ENCODE measurements at places on chromosomes 12 and 14.

DNA sequence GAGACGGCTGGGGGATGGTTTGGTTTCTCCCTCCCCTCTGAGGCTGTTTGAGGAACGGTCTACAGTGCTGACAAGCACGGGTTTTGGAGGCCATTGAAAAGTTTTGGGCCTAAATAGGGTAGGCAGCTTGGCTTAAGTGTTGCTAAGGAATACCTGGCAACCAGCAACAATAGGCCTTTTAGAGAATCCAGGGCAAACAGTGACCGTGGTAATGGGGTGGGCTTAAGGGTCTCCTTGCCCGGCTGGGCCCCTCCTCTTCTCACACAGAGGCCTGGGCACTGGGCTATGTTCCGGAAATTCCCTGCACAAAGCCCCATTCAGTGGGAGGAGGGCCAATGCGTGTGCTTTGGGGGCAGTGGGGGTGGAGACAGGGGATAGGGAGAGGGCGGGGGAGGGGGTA is 55.4 kb downstream of the ASCL1 start:
- no peak for DNase-seq

- DNase-seq: no peak
Observed at GRCh38 chr12:132065609-132066344, 78.3 kb downstream of the DDX51 start.

DNA sequence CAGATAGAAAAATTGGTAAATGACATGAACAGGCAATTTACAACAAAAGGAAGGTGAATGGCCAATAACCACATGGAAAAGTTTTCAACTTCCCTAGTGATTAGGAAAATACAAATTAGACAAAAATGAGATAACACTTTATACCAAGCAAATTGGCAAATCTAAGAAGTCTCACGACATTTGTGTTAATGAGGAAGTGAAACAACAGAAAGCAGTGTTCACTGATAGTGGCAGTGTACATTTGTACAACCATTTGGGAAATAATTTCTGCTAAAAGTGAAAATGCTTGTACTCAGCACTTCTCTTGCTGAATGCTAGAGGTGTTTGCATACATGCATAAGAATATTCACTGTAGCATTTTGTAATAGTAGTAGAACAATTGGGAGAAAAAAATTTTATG is 126.6 kb downstream of the LLPH start:
- DNase-seq: no peak

GRCh38 chr12:122830517-122831214 is 4.6 kb upstream of the HIP1R start:
- DNase-seq: peak; percentile 71

DNA sequence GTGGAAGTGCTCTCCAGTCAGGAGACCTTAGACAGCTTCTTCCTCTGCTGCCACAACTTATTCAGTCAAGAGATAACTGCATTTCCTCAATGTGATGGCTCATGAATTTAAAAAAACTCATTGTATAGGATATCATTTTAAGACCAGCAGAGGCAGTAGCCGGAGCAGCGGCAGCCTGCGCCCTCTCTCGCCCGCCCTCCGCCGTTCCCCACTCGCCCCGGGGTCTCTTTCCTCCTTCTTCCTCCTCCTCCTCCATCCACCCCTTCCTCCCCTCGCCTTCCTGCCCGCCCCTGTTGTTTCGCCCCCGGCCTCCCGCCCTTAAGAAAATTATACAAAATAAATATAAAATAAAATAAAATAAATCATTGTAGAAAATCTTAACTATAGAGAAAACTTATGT is 687.6 kb downstream of the FLRT2 start:
- DNase-seq: no peak

GRCh38 chr14:104332634-104333270 is 194.4 kb downstream of the KIF26A start:
- no peak for DNase-seq

DNA sequence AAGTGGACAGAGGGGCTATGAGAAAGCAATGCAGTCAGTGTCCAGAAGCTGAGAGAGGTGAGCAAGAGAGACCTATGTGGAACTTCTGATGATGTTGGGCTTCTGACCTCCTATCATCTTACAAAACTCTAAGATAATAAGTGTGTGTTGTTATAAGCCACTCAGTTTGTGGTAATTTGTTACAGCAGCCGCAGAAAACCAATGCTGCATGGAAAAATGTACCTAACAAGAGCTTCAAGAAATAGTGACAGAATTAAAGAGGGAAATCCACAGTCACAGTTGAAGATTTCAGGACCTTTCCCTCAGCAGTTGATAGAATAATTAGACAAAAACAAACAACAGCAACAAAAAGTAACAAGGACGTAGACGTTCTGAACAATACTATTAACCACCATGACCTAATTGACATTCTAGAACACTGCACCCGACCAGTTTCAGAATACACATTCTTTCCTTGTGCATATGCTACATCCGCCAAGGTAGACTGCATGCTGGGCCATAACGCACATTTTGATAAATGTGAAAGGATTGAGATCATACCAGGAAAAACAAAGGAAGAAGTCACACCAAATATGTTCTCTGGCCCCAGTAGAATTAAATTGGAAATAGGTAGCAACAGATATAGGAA is 1.8 kb upstream of the EVL start:
- DNase-seq: no peak

DNA sequence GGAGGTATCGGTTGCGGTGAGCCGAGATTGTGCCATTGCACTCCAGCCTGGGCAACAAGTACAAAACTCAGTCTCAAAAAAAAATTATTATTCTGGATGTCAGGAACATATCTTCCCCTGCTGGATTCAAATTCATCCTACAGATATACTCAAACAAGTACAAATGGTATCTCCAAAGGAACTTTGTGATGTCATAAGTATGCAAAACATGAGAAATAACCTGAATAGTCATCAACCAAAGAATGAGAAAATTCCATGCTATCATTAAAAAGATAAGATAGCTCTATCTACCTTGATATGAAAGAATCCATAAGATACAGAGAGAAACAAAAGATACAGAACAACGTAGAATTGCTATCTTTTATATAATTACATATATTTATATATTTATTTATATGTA is 67.7 kb downstream of the EEA1 start:
- DNase-seq: no peak

DNA sequence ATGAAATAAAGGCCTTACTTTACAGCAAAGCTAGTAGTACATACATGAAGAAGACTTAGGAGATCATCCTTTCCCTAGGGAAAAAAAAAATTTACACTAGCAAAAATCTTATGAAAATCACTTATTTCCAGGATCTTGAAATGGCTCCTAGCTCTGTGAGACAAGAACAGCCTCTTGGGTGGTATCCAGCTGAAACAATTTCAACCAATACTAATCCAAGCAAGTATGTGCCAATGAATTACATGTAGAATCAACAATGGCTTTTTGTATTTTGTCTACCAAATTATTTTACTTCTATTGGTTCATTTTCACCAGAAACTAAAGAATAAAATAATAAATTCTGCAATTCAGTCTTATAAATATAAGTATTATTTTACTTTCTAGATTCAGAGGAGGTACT is 2.7 kb upstream of the SLCO1A2 start:
- no peak for DNase-seq

DNA sequence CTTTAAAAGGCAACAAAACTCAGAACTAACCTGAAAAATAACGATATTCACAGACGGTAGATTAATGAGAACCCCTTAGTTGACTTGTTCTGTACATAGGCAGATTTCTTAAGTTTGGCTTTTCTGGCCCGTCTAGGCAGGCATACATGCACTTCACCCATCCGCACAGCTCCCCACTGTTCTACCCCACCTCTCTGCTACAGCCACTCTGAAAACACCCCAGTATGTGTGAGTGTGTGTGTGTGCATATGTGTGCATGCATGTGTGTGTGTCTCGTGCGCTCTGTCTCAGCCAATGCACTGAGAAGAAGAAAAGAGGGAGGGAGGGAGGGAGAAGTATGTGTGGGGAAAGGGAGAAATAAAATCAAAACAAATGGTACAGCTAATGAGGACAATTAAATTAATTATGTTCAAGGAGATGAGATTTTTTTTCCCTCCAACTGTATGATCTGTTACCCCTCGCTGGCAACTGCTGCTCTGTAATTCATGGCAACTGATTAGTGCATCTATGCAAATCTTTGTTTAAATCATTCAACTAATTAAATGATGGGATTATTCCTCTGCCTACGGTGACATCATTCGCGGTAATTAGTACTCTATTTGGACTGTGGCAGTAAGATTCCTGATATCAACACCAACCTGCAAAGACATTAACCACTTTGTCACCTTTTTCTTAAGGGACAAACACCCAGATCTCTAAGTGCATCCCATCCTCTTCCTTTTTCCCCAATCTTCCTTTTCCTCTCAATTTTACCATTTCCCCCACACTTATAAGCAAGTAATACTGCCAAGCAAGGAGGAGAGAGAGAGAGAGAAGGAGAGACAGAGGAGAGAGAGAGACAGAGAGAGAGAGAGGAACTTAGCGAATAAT is 2.2 kb upstream of the LMO3 start:
- no peak for DNase-seq

DNA sequence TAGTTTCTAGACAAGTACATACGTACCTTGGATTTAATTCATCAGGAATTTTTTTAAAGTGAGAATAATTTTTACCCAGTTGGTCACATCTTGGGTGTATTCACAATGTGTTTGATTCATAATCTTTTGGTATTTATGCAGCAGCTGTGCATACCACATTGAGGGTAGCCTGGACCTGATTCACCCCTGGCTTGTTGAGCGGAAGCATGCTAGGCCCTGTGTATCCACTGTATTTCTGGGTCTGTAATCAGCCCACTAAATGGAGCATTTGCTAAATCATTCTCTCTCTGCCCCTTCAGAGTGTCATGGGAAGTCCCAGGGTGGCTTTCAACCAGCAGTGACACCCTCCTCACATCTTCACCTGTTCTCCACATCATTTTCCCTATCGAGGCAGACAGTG is 203.8 kb upstream of the RGS6 start:
- peak; percentile 34 for DNase-seq

DNA sequence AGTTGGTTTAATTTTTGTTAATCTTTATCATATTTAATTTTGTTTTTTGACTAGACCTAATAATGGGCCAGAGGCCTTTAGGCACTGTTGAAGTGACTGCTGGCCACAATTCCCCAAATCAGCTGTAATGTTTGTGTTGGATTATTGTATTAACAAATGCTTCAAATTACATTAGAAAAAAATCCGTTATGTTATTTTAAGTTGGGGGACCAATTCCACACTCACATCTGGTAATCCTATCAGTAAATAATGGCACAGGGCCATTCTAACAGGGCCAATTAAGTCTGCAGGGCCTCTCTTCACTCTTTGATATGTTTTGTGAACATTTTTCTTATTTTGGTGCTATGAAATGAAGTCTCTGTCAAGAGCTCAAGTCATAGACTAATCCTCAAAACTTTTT is 39.6 kb downstream of the CHST11 start:
- no peak for DNase-seq

GRCh38 chr12:442235-442884 is 17.4 kb upstream of the B4GALNT3 start:
- no peak for DNase-seq
